ENCODE measurements at places on chromosomes 2 and 18. TPM values are rescaled to one million over a fixed set of nuclear protein-coding genes. Genes with fewer than 3 reads are reported as not detected.
A peak's percentile ranks its signal among the peaks of the same experiment; 100 is the strongest.

The EFR3B gene
- total RNA-seq = 8.9 TPM

- H3K36me3 ChIP-seq = no peaks in the 10 kb centered on the region
- no peak for DNase-seq
- H3K27me3 ChIP-seq = no peaks in the 10 kb centered on the region
- H3K4me3 ChIP-seq = no peak overlapping the region
Observed at GRCh38 chr18:23994361-23994902, 20.1 kb upstream of the TTC39C start.

The SFTPB gene
- total RNA-seq = 7.6 TPM

The NEDD4L gene
- total RNA-seq = 69.3 TPM

DNA sequence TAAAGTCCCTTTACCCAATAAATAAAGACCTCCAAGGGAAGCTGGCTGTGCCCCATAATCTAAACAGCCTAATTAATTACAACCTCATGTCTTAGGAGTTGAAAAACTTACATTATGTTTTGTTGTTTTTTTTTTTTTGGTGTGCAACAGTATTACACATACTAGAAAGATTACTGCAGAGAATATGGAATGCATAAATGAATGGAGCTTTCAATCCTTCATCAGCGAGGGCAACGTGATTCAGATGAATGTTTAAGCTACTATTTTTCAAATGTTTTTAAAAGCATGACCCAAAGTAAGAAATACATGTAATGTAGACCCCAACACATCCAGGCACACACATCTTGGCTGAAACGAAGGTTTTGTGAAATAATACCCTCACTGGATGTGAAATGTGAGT is 167.1 kb upstream of the FN1 start:
- no peaks in the 10 kb centered on the region for H3K27me3 ChIP-seq
- no peaks in the 10 kb centered on the region for H3K4me1 ChIP-seq
- no peak for DNase-seq
- H3K4me3 ChIP-seq = no peak overlapping the region
- no peak overlapping the region for H3K27ac ChIP-seq
- H3K36me3 ChIP-seq = no peaks in the 10 kb centered on the region

DNA sequence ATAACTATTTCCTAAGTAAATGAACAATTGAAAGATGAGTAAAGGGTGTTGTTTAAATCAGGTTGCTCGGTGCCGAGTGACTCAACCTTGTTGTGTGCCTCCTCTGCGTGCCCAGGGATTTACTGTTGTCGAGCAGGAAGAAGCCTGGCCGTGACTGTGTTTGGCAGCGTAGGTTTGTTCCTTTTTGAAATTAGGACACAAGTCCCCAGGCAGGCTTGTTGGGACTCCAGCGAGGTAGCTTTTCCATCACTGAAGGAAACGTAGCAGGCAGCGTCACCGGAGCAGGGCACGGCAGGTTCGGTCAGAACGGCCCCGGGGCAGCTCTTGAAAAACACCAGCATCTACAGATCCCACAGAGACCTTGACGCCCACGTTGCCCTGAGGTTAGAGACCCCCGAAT is 48.6 kb downstream of the TMEM18 start:
- no peaks in the 10 kb centered on the region for H3K36me3 ChIP-seq
- DNase-seq = no peak
- no peaks in the 10 kb centered on the region for H3K27me3 ChIP-seq
- peaks cover 8% of the 10 kb centered on the region for H3K4me1 ChIP-seq
- H3K4me3 ChIP-seq = no peak overlapping the region

The PPP1R1C gene
- total RNA-seq = 3.7 TPM

The TXNDC2 gene
- 0.09 TPM for total RNA-seq

The TEX44 gene
- not detected for total RNA-seq

The ERBB4 gene
- 1.8 TPM for total RNA-seq

The ZAP70 gene
- 0.64 TPM for total RNA-seq

DNA sequence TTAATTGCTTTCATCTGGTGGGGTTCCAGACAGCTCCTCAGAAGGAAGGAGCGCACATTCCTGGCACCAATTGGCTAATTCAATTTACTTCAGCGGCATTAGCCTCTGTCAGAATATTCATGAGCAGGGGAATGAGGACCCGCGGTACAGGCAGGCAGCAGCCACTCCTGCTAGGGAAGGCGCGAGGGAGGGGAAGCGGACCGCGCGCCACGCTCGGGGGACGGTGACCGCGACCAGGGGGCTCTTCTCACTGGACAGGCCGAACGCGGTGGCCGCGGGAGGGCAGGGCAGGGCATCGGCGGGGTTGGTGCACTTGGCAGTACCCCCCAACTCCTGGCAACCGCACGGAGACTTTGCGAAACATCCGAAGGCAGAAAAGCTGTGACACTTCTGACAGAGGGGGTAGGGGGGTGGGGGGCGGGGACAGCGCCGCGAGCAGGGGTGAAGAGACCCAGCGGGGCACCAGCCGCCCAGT is at the start of gene CDH20:
TSS of gene CDH20 (plus strand) at position 160 of the 475 bp plus-strand sequence.
- H3K27me3 ChIP-seq = peaks cover 36% of the 10 kb centered on the region
- H3K36me3 ChIP-seq = no peaks in the 10 kb centered on the region
- peak; percentile 53 for DNase-seq
- H3K4me3 ChIP-seq = peak within 1 kb of the TSS; percentile 89

- H3K4me3 ChIP-seq = no peak overlapping the region
- no peaks in the 10 kb centered on the region for H3K36me3 ChIP-seq
- no peaks in the 10 kb centered on the region for H3K27me3 ChIP-seq
- no peaks in the 10 kb centered on the region for H3K4me1 ChIP-seq
Observed at GRCh38 chr18:33923980-33924379, 300.7 kb downstream of the NOL4 start.

- H3K27me3 ChIP-seq = no peaks in the 10 kb centered on the region
- peaks cover 41% of the 10 kb centered on the region for H3K4me1 ChIP-seq
- no peak overlapping the region for H3K4me3 ChIP-seq
- no peak for DNase-seq
- no peak overlapping the region for H3K27ac ChIP-seq
- H3K36me3 ChIP-seq = no peaks in the 10 kb centered on the region
Observed at GRCh38 chr2:120914839-120915521, 179.3 kb downstream of the GLI2 start.

DNA sequence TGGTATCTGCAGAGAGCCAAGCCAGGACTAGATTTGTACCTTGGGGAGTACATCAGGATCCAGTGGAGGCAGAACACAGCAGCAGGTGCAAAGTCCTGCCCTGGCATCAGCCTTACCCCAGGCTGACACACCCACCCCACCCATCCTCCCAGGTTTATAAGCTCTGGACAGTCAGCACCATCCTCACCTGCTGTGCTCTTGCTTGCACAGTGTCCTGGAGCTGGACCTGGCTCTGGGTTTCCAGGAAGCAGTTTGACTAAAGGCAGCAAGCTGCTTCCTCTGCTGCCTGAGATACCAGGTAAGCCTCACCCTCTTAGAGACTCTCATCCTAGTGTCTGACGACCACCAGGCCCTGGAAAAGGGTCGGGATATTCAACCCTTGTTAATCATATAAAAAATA is at the start of gene SULT1C3:
TSS of gene SULT1C3 (plus strand) at position 183 of the 400 bp plus-strand sequence. CDS start 7,227 bp downstream, outside the sequence.
- H3K27me3 ChIP-seq = no peaks in the 10 kb centered on the region
- no peak within 1 kb of the TSS for H3K27ac ChIP-seq
- H3K4me3 ChIP-seq = no peak within 1 kb of the TSS
- peaks cover 50% of the 10 kb centered on the region for H3K36me3 ChIP-seq

DNA sequence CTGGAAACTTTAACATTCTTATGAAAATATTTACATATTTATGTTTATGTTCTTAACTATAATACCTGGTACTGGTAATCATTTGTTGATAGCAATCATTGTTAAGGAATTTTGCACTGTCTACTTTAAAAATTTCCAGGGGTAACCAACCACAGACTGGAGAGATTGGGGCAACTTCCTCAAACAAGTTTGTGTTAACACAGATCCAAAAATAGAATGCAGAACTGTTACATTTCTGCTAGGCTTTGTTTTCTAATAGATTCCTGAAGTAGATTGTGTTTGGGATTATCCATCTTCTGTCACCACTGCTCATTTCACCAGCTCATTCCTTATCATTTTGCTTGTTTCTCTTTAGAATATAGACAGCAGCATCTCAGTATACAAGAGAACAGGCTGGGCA is 23.7 kb downstream of the RNF125 start:
- H3K4me3 ChIP-seq = no peak overlapping the region
- DNase-seq = no peak
- H3K36me3 ChIP-seq = peaks cover 42% of the 10 kb centered on the region

DNA sequence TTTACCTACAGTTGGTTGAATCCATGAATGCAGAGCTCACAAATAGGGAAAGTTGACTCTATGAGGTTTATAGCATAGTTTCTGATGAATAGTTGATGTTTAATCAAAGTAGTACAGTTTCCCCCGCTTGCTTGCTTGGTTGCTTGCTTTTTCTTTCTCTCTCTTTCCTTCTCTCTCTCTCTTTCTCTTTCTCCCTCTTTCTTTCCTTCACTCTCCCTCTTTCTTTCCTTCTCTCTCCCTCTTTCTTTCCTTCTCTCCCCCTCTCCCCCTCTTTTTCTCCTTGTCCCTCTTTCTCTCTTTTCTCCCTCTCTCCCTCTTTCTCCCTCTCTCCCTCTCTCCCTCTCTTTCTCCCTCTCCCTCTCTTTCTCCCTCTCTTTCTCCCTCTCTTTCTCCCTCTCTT is 999.9 kb upstream of the CELF4 start:
- H3K27me3 ChIP-seq = no peaks in the 10 kb centered on the region
- no peak for DNase-seq
- H3K4me1 ChIP-seq = no peaks in the 10 kb centered on the region
- no peak overlapping the region for H3K4me3 ChIP-seq
- no peak overlapping the region for H3K27ac ChIP-seq

DNA sequence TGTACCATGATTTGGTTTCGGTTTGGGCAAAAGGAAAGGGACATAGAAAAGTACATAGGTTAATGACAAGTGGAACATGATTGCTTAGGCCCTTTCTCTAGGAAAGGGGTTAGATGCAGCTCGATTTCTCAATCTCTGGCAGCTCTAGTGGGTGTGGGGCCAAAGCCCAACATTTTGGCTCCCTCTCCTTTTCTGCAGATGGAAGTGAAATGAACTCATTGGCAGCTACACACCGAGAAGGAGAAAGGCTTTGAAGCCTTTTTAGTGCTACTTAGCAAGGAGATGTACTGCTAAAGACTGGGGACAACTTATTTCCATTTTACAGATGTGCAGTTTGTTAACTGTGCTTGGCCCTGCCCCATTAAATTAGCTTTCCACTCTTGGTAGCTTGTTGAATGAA is 93.8 kb downstream of the LYPD6B start:
- no peaks in the 10 kb centered on the region for H3K36me3 ChIP-seq
- H3K4me1 ChIP-seq = peaks cover 5% of the 10 kb centered on the region
- DNase-seq = no peak
- no peaks in the 10 kb centered on the region for H3K27me3 ChIP-seq

The SLC4A5 gene
- total RNA-seq = 1.2 TPM

The ZNF396 gene
- total RNA-seq = 1.0 TPM

The KCNF1 gene
- total RNA-seq = 1.2 TPM

GRCh38 chr18:59718108-59718463 is 20.9 kb upstream of the CCBE1 start:
- H3K4me3 ChIP-seq = no peak overlapping the region
- no peaks in the 10 kb centered on the region for H3K36me3 ChIP-seq
- H3K27me3 ChIP-seq = peaks cover 2% of the 10 kb centered on the region
- no peak for DNase-seq
- no peak overlapping the region for H3K27ac ChIP-seq
- H3K4me1 ChIP-seq = peaks cover 9% of the 10 kb centered on the region

GRCh38 chr2:47058003-47058931 is 96.8 kb downstream of the STPG4 start:
- peak overlapping the region; percentile 43 for H3K27ac ChIP-seq
- no peaks in the 10 kb centered on the region for H3K36me3 ChIP-seq
- H3K4me1 ChIP-seq = peaks cover 26% of the 10 kb centered on the region
- no peak for DNase-seq
- no peaks in the 10 kb centered on the region for H3K27me3 ChIP-seq
- H3K4me3 ChIP-seq = no peak overlapping the region

DNA sequence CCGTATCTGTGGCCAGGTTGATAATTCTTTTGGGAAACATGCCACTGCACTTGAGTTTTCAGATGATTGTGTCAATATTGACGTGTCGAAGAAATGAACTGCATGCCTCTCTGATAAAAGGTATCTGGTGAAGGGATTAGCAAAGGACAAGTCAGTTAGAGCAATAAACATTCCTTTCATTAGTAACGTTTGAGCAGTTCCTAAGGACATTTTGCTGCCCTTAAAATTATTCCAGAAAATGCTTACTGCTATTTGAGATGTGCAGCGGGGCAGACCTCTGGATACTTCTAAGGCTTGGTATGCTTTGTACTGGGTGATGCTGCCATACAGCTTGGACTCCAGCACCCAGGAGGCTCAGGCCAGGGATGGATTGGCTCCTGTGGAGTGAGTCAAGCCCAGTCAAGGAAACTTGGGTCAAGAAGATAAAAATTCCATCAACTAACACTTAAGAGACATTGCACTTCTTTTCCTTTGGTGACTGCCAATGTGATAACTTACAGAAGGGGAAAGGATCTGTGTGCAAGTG is 166.7 kb downstream of the FHOD3 start:
- no peak for DNase-seq
- H3K4me3 ChIP-seq = no peak overlapping the region

GRCh38 chr2:231241755-231242507 is 43.5 kb downstream of the ARMC9 start:
- no peaks in the 10 kb centered on the region for H3K27me3 ChIP-seq
- H3K4me1 ChIP-seq = peaks cover 16% of the 10 kb centered on the region
- no peak overlapping the region for H3K4me3 ChIP-seq

The FAM237A gene
- not detected for total RNA-seq

GRCh38 chr2:46909771-46910419 is 5.7 kb downstream of the MCFD2 start:
- H3K4me3 ChIP-seq = no peak overlapping the region
- H3K36me3 ChIP-seq = peaks cover 53% of the 10 kb centered on the region
- no peaks in the 10 kb centered on the region for H3K27me3 ChIP-seq
- no peak for DNase-seq

DNA sequence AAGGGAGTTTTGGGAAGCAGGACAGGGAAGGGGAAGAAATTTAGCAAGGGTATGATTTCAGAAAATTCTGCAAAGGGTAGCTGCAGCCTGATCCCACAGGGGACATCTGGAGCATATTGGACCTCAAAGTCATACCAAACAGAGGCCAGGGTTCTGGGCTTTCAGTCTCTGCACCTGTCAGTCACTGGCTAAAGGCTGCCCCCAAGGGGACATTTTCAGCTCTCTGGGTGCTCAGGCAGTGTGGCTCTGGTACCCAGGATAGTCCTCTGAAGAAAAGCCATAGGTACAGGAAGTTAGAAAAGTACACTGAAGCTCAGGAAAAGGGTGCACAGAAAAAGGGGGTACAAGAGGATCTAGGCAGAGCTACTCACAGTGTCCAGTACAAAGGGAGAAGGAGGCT is 149.2 kb downstream of the INSIG2 start:
- no peak overlapping the region for H3K4me3 ChIP-seq
- H3K27ac ChIP-seq = no peak overlapping the region
- peaks cover 5% of the 10 kb centered on the region for H3K36me3 ChIP-seq

Data from WTC11 (cell line).